ENCODE measurements at places on chromosomes 12 and 14.

- no peak for DNase-seq
Measured at GRCh38 chr14:95402176-95402575, 82.5 kb upstream of the CLMN start.

DNA sequence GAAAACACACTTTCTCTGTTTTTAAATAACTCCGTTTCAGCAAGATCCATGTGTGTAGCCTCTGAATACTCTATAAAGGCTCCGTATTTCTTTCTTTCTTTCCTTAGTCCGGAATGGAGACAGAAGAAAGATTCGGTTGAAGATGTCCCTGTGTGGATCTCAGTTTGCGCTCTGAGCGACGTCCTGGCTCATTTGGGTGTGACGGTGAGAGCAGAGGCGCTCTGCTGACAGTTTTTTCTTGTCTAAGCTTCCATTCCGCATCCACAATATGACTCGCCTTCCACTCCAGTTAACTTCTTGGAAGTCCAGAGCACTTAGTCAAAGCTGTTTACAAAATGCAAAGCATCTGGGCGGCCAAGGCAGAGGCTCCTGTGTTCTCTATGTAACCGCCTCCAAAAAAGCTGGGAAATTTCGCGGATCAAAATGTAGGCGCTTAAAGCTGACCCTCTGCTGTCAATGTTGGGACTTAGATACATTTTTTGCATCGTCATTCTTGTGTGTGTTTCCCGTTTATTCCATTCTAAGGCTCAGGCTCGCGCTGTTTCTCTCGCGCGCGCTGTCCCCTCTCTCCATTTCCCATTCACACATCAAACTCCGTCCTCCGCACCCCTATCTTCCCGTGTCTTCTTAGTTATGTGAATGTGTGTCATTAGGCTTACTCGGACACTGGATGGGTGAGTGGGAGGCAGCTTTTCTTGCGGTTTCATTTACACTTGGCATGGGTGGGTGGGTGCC is 880 bp upstream of the FLRT2 start:
- DNase-seq, result no peak

- no peak for DNase-seq
Measured at GRCh38 chr14:39621223-39621622, 189.0 kb upstream of the FBXO33 start.

DNA sequence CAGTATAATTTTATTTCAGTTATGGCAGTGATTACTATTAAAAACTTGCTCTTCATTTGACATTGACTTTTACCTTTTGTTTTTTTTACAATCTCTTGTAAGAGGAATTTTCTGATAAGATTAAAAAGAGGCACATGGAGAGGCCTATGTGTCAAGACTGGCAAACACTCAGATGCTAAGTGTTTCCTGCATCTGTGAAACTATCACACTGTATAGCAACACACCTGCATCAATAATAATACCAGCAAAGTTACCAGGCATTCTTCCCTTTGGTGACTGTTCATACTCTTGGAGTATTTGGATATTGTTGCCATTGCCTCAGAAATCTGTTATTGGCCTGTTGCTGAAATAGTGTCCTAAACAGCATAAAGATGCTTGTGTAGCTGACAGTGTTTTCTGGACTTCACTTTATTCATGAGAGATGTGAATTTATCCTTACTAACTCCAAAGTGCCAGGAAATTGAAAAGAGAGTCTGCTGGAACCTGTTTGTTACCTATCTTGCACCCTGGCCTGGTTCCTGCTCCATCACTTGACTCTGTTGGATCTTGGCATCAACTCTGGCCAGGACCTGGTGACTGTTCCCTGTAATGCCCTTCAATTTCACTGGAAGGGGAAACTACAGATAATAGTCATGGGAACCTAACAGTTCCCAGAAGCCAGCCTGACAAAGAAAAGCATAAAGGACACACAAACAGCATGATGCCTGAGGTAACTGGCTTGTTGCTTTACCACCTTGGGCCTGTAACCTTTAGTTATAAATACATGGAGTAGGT is 19.8 kb downstream of the SLC16A7 start:
- DNase-seq, result no peak

DNA sequence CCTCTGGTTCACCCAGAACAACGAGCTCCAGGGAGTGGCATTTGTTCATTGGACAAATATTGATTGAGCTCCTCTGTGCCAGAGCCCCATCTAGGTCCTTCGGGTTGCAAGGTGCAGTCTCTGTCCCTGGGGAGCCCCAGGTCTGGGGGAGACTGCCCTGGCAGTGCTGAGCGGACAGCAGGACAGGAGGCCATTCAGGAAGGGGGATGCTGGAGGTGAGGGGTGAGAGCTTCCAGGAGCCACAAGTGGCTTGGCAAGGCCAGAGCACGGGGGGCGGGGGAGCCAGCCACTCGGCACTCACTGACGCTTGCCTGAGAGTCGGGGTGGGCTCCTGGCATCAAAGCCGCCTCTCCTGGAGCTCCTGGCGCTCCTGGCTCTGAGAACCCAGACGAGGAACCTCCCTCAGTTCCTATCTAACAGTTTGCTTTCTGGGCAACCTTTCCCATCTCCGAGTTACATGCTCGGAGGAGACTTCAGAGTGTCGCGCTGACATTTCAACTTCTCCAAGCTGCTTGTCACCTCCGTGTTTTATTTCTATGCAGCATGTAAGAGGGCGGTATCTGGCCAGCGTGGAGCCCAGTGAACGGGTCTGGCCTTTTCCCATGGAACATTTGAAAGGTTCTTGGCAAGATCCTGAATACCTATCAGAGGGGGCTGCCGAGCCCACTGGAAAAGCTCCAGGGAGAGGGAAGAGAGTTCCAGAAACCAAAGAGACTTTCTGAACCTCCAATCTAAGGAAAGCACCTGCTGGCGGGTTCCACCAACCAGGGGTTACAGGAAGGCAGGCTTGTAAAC is 62.0 kb upstream of the BCL11B start:
- DNase-seq, result no peak

- no peak for DNase-seq
Measured at GRCh38 chr14:71803539-71804260, 128.5 kb upstream of the RGS6 start.

- DNase-seq, result no peak
Measured at GRCh38 chr12:15130541-15130940, 90.7 kb downstream of the RERG start.
